ENCODE measurements at places on chromosomes 7 and 10. TPM values are rescaled to one million over a fixed set of nuclear protein-coding genes. Genes with fewer than 3 reads are reported as not detected.

DNA sequence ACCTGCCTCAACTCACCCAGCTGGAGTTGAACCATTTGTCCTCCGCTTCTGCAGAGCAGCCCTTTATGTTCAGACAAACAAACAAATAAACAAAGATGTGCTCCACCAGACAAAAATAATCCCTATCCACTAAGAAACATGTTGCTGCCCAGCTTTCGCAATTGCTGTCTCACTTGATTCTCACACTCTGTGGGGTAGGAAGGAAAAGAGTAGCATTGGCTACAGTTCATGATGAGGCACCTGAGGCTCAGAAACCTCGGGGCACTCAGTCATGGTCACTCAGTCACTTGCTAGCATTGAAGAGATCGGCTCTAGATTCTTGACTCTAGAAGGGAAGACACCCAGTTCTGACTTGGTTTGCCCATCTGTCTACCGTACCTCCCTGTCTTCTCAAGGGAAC lies 88.0 kb upstream of the ZMIZ1 start:
- H3K27me3 ChIP-seq, result peaks cover 16% of the 10 kb centered on the region
- no peak for DNase-seq
- H3K4me3 ChIP-seq, result no peak overlapping the region
- no peaks in the 10 kb centered on the region for H3K36me3 ChIP-seq

GRCh38 chr10:101629837-101630632 lies 41.9 kb downstream of the DPCD start:
- no peaks in the 10 kb centered on the region for H3K27me3 ChIP-seq
- H3K27ac ChIP-seq, result peak overlapping the region; percentile 55
- H3K36me3 ChIP-seq, result peaks cover 9% of the 10 kb centered on the region
- DNase-seq, result no peak
- peaks cover 10% of the 10 kb centered on the region for H3K4me1 ChIP-seq

DNA sequence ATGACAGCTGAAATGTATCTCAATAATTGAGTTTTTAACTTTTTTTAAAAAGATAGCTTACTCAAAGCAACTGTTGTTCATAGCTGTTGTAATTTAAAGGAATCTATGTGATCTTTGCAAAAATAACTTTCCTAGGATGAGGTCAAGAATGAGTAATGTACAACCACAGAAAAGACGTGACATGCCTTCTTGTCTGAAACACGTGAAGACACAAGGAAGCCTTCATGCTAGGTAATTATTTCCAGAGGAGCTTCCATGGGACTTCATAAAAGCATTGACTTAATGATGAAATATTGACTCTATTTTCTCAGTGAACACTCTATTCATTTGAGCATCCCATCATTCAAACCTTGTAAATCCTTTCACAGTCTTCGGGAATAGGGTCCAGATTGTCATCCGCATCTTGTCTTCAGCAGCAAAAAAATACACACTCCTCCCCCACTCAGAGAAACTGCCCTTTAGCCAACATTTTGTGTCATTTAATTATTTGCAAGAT lies 528.0 kb downstream of the NRG3 start:
- DNase-seq, result no peak
- H3K27ac ChIP-seq, result no peak overlapping the region
- no peaks in the 10 kb centered on the region for H3K4me1 ChIP-seq
- H3K27me3 ChIP-seq, result no peaks in the 10 kb centered on the region
- H3K4me3 ChIP-seq, result no peak overlapping the region

- H3K4me1 ChIP-seq, result peaks cover 49% of the 10 kb centered on the region
- peaks cover 49% of the 10 kb centered on the region for H3K36me3 ChIP-seq
- no peak overlapping the region for H3K4me3 ChIP-seq
- DNase-seq, result no peak
- peaks cover 26% of the 10 kb centered on the region for H3K27me3 ChIP-seq
Observed at GRCh38 chr10:119325131-119325530, 117.8 kb downstream of the GRK5 start.

GRCh38 chr10:128489324-128490247 lies 363.4 kb upstream of the MKI67 start:
- no peaks in the 10 kb centered on the region for H3K4me1 ChIP-seq
- no peak for DNase-seq
- H3K36me3 ChIP-seq, result no peaks in the 10 kb centered on the region
- H3K27ac ChIP-seq, result no peak overlapping the region
- H3K27me3 ChIP-seq, result peaks cover 4% of the 10 kb centered on the region

GRCh38 chr10:24465891-24466818 lies 257.2 kb downstream of the KIAA1217 start:
- peaks cover 6% of the 10 kb centered on the region for H3K27me3 ChIP-seq
- peak overlapping the region; percentile 61 for H3K4me3 ChIP-seq
- H3K4me1 ChIP-seq, result peaks cover 20% of the 10 kb centered on the region
- peaks cover 10% of the 10 kb centered on the region for H3K36me3 ChIP-seq
- no peak for DNase-seq

DNA sequence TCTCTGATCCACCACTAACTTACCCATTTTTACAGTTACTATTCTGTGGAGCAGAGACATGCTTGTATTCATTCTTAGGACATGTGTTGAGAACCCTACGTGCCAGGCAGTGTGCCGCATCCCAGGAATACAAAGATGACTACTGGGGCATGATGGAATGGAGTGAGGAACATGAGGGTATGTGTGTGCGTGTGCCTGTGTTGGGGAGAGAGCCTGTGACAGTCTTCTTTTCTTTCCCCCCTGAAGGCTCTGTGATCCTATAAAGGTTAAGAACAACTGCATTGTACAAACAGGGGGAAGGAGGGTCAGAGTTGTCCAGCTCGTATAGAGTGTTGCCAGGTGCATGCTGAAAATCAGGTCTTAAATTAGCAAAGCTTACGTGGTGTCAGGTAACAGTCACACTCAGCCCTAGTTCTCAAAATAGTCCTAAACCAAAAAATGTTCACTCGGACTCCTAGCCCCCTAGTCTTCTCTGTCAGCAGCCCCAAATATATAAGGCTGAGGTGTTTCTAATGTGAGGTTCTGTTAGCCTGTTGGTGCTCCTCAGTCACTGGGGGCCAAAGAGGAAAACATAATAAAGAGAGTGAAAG lies 161.9 kb downstream of the CELF2 start:
- H3K27me3 ChIP-seq, result no peaks in the 10 kb centered on the region
- H3K4me1 ChIP-seq, result peaks cover 29% of the 10 kb centered on the region
- H3K36me3 ChIP-seq, result peaks cover 8% of the 10 kb centered on the region
- H3K27ac ChIP-seq, result no peak overlapping the region
- no peak for DNase-seq

- peaks cover 7% of the 10 kb centered on the region for H3K27me3 ChIP-seq
- DNase-seq, result no peak
- peaks cover 14% of the 10 kb centered on the region for H3K36me3 ChIP-seq
- H3K27ac ChIP-seq, result no peak overlapping the region
- H3K4me3 ChIP-seq, result peak overlapping the region; percentile 79
Observed at GRCh38 chr10:436911-437665, 252.4 kb downstream of the DIP2C start.

Gene NACAD
- 3.5 TPM for total RNA-seq

Gene WEE2
- 0.33 TPM for total RNA-seq

All from endothelial cell (in vitro differentiated cells).